ENCODE measurements at places on chromosomes 3 and 15.

GRCh38 chr3:116155841-116156240, 289.4 kb downstream of the LSAMP start:
- DNase-seq, result no peak

GRCh38 chr15:73941044-73941443, 14.8 kb downstream of the LOXL1 start:
- peak; percentile 90 for DNase-seq

- DNase-seq, result no peak
Measured at GRCh38 chr15:67852418-67852817, 12.6 kb upstream of the RNU6-1 start.

DNA sequence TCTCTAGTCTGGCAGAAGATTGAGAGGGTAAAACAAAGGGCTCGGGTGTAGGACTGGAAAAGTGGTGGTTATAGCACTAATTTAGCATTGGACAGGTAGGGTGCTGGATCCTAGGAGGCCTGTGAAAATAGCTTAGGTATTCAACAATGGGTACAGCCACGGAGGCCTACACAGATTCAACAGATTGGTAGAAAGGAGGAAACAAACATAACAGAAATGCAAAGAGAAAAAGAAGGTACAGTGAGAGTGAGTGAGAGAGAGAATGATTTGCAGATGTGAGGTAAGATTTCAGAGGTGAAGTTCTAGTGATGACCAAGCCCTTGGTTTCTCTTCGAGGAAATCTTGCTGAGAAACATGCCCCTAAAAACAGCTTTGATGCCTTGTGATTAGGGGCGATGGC, 37.9 kb downstream of the ADIPOQ start:
- DNase-seq, result no peak
